AG09309 (cell line): ENCODE measurements at places on chromosomes 4 and X.
A peak's percentile ranks its signal among the peaks of the same experiment; 100 is the strongest.

- DNase-seq: peak; percentile 32
These were observed 193.0 kb downstream of the GPC3 start for GRCh38 chrX:133792198-133792953.

GRCh38 chrX:97479106-97479890 is 595.6 kb downstream of the RPA4 start:
- DNase-seq: no peak

DNA sequence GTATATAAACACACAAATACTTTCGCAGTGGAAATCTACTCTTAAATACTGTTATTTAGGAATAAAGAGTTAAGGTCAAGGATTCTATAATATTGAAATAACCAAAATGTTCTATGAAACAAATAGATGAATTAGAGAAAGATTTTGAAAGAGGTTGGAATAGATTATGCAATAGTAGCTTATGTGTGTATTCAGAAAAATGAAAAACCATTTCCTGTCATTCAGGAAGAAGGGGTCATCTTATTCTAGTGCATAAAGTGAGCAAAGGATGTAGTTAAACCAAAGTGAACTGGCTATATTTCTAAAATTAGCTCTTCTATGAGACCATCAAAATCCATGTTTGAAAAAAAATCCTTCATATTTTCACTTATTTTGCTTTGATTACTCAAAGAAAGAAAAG is 30.0 kb upstream of the MYOZ2 start:
- no peak for DNase-seq

GRCh38 chr4:183098019-183098722 is 886 bp upstream of the WWC2 start:
- no peak for DNase-seq

DNA sequence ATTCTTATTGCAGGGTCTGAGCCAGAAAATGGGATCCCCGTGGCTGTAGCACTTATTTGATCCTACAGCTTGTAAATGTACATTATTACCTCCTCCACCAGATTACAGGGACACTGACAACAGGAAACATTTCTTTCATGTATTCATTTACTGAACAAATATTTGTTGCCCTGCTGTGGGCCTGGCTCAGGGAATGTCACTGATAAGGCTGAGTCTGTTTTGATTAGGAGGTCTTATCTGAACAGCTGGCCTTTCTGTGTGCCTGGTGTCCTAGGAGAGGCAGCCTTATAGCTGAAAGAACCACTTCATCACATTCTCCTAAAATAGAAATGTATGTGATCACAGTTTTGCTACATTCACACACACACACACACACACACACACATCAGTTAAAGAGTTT is 45.5 kb upstream of the PROM1 start:
- no peak for DNase-seq

- no peak for DNase-seq
These were observed 14.1 kb downstream of the S100G start for GRCh38 chrX:16664074-16664473.

DNA sequence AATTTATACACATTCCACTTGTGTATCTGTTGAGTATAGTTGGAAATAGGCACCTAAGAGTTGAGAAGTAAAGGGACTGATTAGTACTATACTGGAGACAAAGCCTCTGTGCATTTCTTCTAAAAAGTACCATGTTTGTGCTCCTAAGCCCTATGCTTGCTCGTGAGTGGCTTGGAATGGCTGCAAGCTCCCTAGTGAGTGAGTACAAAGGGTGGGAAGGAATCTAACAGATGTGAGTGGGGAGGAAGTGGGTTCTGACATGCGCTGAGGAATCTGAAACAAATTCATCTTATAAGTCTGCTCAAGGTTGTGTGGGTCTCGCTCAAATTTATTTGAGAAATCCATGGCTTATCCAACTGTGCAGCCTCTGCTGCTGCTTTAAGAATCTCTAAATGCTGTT is 13.3 kb downstream of the SPCS3 start:
- no peak for DNase-seq

GRCh38 chr4:7992846-7993245 is 53.2 kb upstream of the AFAP1 start:
- no peak for DNase-seq

- no peak for DNase-seq
These were observed 106.8 kb upstream of the NKX1-1 start for GRCh38 chr4:1512738-1513660.

DNA sequence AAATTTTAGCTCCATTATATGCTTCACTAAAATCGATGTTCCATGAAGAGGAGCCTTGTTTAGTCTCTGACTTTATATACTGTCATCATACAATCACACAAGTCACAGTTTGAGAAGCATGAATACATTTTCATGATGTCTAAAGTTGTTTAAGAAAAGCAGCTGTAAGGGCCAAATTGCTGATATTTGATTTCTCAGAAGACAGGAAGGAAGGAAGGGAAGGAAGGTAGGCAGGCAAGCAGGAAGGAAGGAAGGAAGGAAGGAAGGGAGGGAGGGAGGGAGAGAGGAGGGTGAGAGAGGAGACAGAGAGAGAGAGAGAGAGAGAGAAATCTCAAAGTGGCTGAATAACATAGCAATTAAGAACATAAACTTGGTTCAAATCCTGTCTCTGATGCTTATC is 153.7 kb downstream of the RTL9 start:
- DNase-seq: no peak

DNA sequence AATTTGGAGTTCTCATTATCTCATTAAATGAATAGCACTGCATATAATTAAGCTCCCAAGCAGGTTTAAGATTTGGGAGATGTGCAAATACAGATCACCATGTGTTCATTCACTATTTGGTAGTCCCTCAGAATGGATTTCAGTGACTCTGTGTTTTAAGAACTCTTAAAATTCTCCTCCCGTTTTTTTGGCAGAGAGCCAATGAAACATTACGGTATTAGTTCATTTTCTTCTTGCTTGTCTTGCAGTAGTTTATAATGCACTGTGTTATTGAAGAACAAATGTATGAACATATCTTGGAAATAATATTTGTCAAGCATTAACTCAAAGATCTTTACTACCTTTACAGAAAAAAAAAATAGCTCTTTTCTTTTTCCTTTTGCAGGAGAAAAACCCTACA is 32.7 kb downstream of the KLF3 start:
- DNase-seq: no peak

- DNase-seq: no peak
These were observed 101.5 kb downstream of the KDM6A start for GRCh38 chrX:44974451-44974850.

DNA sequence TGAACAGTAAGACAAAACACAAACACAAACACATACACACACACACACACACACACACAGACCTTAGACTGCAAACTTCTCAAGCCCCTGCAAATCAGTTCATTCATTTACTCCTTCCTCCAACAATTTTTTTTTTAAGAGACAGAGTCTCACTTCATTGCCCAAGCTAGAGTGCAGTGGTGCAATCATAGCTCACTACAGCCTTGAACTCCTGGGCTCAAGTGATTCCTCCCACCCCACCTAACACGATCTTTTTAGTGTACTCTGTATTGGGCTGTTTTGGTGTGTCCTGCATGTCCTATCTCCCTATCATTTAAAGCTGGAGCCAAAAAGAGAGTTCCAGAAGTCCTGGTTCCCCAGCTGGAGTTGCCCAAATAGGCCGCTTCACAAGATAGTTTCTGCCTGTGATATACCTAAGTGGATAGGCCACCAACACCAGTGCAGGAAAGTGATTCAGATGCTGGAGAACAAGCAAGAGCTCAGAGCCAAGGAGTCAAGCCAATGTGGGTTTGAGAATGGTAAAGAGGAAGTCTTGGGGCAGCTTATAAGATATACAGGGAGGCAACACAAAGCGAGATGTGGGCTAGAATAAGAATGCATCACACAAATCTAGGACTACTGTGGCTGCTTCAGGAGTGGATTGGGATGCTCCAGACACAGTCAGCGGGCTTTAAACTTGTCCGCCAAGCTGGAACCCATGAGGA is 85.4 kb upstream of the RAPGEF2 start:
- DNase-seq: no peak

DNA sequence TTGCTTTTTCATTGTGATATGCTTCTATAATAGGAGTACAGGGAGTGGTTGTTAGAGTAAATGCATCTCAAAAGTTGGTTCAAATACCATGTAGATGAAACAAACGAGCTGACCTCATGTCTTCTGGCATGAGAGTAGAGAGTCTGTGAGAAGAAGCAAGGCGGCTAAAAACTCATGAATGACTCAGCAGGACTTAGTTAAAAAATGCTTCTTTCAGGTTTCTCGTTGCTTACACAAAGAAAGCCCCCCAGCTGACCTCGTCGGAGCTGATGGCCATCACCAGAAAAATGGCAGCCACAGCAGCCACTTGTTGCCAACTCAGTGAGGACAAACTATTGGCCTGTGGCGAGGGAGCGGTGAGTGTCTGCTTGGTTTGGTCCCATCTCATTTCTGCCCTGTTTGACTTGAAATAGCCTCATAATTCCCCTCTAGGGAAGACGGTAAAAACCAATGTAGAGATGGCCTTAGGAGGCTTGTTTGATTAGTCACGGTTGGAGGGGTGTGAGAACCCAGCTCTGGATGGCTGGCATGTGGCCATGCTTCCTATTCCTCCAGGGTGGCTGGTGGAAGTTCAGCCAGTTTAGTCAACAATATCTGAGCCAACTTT is 14.5 kb downstream of the AFP start:
- peak; percentile 63 for DNase-seq
